ENCODE measurements at places on chromosomes 12 and 14.

- DNase-seq: no peak
Measured at GRCh38 chr14:98802044-98802443, 470.0 kb downstream of the BCL11B start.

DNA sequence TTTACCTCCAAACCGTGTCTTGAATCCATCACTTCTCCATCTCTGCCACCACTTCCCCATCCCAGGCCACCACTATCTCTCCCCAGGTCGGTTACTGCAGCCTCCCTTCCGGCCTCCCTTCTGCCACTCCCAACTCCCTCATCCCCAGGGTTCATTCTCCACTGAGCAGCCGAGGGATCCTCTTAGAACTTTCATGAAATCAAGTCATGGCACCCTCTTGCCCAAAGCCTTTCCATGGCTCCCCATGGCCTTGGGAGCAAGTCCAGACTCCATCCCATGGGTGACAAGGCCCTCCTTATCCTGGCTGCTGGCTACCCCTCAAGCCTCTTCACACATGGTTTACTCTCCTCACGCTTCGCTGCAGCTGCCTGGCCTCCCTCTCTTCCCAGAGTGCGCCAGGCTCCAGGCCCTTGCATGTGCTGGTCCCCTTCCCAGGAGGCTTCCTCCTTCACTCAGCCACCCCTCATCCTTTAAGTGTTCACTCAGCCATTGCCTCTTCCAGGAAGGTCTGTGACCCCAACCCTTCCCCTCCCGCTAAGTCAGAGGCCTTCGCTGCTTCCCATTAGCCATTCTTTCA, 17.9 kb upstream of the SH2B3 start:
- DNase-seq: peak; percentile 67

DNA sequence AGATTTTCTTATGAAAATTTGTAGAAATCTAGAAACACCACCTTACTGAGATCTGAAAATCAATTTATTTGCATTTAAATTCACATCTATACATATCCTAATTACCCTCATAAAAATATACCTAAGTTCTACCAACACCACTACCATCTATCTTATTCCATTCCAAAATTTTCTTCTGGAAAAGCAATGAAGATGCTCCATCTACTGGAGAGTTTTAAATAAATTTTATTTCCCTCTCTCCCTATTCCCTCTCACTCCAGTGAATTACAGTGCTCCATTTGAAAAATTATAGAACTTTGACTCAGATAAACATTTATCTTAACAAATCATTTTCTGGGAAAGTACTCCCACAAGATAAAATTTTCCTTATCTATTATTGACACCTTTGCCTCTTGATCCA, 2.3 kb upstream of the C14orf39 start:
- no peak for DNase-seq

DNA sequence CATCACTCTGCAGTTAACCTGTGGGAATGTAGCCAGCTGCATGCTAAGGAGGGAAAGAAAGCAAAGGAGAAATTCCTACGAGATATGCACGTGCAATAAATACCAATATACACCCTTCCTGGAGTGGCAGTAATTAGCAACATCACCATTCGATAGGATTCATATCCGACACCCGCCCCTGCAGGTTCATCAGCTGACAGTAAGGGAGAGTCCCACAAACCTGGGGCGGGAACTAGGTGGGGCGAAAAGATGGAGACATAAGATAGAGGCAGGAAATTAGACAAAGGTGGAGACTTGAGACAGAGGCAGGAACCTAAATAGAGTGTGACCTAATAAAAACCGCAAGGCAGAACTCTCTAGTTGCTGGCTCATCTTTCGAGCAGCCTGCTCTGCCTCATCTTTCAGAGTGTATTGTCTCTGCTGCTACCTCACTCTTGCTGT, 51.6 kb downstream of the PLEKHG3 start:
- DNase-seq: peak; percentile 84

GRCh38 chr14:41718477-41719166, 111.9 kb downstream of the LRFN5 start:
- DNase-seq: no peak

DNA sequence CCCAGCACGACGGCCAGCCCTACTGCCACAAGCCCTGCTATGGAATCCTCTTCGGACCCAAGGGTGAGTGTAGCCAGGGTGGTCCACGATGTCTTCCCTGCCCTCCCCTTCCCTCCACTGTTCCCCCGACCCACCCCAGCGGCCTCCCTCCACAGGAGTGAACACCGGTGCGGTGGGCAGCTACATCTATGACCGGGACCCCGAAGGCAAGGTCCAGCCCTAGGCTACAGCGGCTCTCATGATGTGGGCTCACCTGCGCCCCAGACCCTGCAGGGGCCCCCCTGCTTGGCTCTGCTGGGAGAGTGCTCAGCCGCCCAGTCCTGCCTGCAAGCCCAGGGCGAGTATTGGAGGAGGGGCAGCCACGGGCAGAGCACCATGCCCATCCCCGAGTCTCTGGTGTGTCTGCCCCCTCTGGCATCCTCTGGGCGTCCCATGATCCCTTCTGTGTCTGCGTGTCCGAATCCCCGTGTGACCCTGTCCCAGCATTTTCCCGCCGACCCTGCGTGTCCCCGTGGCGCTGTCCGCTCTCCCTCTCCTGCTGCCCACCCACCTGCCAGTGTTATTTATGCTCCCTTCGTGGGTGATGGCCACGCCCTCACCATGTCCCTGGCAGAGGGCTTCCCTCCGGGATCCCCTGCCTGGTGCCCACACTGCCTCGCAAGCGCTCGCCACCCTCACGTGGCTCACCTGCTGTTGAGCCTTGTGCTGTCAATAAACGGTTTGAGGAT, 5.0 kb downstream of the CRIP2 start:
- DNase-seq: no peak

- no peak for DNase-seq
Measured at GRCh38 chr12:90982170-90982569, 22.6 kb downstream of the EPYC start.

GRCh38 chr14:26867171-26867757, 269.4 kb upstream of the NOVA1 start:
- DNase-seq: peak; percentile 64

DNA sequence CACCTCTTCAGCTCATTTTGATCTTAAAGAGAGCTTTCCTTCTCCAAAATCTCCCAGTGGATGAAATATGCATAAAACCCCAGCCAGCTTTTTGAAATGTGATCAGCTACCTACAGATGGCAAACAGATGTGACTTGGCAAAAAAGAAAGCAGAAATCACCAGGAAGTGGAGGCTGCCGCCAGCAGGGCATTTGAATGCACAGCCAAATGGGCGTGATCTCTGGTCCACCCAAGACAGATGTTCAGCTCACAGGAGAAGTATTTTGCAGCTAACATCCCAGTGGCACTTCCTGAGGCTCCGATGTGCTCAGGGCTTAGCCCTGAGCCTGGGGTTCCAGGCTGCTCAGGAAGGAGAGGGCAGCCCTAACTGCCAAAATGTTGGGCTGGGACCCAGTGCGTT, 78.3 kb downstream of the LGMN start:
- DNase-seq: no peak

GRCh38 chr12:26273811-26274210, 78.4 kb downstream of the SSPN start:
- no peak for DNase-seq

DNA sequence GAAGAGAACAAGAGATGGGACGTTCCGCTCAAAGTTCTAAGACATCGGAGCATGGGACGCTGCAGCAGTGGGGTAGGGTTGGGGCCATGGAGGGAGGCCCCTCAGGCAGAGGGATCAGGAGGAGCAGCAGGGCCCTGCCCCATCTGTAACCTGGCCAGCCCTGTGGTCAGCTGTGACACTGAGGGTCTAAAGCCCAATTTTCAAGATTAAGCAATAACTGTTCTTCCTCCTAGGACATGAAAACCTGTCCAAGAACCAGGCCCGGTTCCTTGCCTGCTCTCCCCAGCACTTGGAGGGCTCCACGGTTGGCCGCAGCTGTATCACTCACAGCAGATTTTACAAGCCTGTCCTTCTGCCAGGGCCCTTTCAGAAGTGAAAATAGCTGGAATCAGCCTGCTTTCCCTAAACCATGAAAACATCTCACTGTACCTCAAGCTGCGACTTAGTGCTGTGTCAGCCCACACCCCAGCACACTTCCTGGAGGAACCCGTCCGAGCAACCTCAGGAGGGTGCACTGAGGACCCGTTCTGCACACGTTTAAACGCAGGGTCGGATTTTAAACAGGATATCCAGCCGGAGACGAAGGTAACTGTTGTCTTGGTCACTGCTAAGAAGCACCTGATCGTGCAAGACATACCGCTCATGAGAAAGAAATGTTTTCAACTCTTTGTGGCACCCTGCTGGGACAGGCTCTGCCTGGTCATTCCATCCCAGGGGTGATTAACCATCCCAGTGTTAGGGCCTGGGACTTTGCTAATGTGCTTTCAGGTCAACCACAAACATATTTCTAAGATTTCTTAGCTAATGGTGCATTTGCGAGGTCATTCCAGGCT, 201.9 kb upstream of the DIO3 start:
- no peak for DNase-seq

GRCh38 chr12:27260746-27261145, 16.7 kb downstream of the STK38L start:
- no peak for DNase-seq

DNA sequence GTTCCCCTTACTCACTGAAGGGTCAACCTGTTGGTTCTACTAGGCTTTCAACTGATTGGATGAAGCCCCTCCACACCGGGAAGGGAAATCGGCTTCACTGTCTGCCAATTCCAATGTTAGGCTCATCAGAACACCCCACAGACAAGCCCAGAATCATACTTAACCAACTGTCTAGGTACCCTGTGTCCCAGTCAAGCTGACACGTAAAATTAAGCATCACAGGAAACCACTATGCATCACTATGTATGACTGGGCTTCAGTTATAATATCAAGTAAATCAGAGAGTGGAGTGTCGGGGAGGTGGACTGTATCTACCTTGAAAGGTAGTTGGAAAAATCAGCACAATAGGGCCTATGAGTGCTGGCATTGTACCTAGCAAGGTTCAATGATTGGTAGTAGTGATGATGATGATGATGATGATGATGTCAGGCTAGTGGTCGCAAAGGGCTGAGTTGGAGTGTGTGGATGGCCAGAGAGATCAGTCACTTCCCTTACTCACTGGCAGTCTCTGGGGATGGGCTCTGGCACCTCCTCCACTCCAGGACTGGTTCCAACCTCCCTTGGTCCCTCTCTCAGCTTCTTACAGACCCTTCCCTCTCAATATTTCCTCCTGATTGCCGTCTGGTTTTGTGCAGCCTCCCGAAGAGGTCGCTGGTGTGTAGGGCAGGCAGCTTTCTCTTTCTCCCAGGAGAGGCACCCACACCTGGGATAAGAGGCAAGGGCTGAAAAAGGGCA, 3.3 kb upstream of the ATG101 start:
- DNase-seq: no peak
